Body of pancreas (tissue), 4 donors: ENCODE measurements at places on chromosomes 4 and X. TPM values are rescaled to one million over a fixed set of nuclear protein-coding genes. Genes with fewer than 3 reads are reported as not detected.
A peak's percentile ranks its signal among the peaks of the same experiment; 100 is the strongest.

DNA sequence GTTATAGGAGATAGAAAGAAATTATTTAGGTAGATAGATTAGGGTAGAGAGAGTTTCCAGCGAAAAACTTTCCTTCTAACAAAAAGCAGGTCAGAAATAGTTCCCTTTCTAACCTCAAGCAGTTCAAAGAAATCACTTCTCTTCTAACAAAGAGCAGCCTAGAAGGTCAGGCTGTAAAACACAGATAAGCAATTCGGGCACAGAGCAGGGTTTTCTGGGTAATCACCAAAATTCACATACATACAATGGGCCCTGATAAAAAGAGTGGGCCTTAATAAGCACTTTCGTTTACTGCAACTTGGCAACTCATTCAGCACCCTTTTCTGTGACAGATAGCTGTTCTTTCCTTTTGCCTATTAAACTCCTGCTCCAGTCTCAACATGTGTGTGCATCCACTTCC lies 13.4 kb upstream of the NAF1 start:
- H3K27me3 ChIP-seq: no peaks in the 10 kb centered on the region
- H3K36me3 ChIP-seq: no peaks in the 10 kb centered on the region
- no peaks in the 10 kb centered on the region for H3K4me1 ChIP-seq
- no peak for DNase-seq
- no peak overlapping the region for H3K27ac ChIP-seq

DNA sequence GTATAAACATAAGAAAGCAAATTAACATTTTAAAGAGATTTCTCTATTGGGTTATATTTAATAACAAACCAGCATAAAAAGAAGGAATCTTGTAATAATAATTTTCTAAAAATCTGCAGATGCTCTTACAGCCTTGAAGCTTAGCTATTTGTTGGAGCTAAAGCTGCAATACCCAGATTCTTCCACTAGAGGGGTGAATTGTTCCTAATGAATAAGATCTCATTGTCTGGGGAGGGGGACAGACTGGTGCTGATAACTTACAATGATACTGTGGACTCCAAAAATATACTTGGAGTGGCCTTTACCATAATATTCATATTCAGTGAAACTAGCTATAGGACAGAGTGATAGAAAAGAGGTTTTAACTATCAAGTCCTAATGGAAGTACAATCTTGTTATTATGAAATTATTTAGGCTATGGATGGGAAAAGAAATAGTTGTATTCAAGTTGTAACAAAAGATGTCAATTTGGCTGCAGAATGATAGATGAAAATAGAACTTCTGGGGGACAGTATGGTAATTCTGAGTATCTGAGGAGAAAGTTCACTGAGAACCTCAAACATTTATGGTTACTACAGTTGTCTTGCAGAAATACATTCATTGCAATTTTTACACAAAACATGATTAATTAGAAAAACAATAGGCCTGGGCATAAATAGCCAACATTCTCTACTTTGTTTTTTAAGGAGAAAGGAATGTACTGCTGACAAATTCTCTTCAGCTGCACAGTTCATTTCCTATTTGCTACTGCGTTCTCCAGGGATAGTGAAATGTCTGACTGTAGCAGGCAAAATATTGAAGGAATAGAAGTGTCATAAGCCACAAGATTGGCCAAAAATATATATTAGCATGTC lies 443.3 kb downstream of the GBA3 start:
- no peak overlapping the region for H3K27ac ChIP-seq
- H3K4me1 ChIP-seq: no peaks in the 10 kb centered on the region
- H3K36me3 ChIP-seq: no peaks in the 10 kb centered on the region

- peaks cover 8% of the 10 kb centered on the region for H3K4me1 ChIP-seq
- no peak overlapping the region for H3K4me3 ChIP-seq
- no peak for DNase-seq
- no peak overlapping the region for H3K27ac ChIP-seq
Observed at GRCh38 chr4:99810536-99810935, 6.1 kb upstream of the DAPP1 start.

DNA sequence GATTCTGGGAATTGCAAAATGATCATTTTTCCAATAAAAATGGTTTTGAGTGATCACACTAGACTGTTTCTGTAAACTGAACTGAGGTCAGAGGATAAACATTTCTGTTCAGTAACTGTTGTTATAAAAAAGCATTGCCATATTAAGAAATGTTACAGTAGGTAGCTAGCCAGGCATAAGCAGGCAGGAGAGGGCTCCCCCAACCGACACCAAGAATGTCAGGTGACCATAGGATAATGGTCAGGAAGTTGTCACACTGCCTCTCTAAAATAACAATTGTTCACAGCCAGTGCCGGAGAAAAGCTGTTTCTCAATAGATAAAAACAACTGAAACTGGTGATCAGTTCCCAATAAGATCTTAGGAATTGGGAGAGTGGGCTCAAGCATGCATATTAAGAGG lies 306.2 kb upstream of the SLIT2 start:
- H3K4me1 ChIP-seq: no peaks in the 10 kb centered on the region
- H3K27me3 ChIP-seq: no peaks in the 10 kb centered on the region
- no peak overlapping the region for H3K27ac ChIP-seq
- no peak for DNase-seq
- H3K36me3 ChIP-seq: no peaks in the 10 kb centered on the region
- H3K4me3 ChIP-seq: no peak overlapping the region

- no peaks in the 10 kb centered on the region for H3K4me1 ChIP-seq
- H3K36me3 ChIP-seq: no peaks in the 10 kb centered on the region
- no peaks in the 10 kb centered on the region for H3K27me3 ChIP-seq
- no peak overlapping the region for H3K27ac ChIP-seq
Observed at GRCh38 chr4:116736756-116737155, 348.6 kb downstream of the TRAM1L1 start.

GRCh38 chr4:17762726-17763125 lies 18.7 kb downstream of the FAM184B start:
- H3K4me3 ChIP-seq: no peak overlapping the region
- no peaks in the 10 kb centered on the region for H3K36me3 ChIP-seq
- no peak for DNase-seq

DNA sequence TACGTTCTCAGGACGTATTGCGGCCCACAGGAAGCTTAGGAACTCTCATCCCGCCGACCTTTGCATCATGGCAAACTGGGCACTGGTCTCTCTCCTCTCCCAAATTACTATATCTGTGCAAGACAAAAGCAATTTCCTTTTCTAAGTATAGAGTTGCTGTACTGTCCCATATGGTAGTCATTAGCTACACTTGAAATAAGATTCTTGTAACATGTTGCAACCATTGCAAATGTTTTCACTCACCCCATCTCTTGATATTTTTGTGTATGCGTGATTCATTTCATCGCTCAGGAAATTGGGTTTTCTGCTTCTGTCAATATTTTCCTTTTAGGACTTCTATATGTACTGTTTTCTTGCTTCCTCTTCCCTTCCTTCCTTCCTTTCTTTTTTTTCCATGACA lies 15.7 kb downstream of the ARMCX6 start:
- no peak overlapping the region for H3K27ac ChIP-seq
- no peaks in the 10 kb centered on the region for H3K27me3 ChIP-seq
- DNase-seq: no peak
- no peaks in the 10 kb centered on the region for H3K36me3 ChIP-seq

GRCh38 chr4:174216799-174217272 lies 66.6 kb downstream of the FBXO8 start:
- peaks cover 33% of the 10 kb centered on the region for H3K4me1 ChIP-seq
- no peak overlapping the region for H3K27ac ChIP-seq
- no peaks in the 10 kb centered on the region for H3K36me3 ChIP-seq
- H3K27me3 ChIP-seq: no peaks in the 10 kb centered on the region
- DNase-seq: no peak

GRCh38 chr4:37246891-37247290 lies 2.3 kb downstream of the NWD2 start:
- no peaks in the 10 kb centered on the region for H3K36me3 ChIP-seq
- H3K4me1 ChIP-seq: peaks cover 15% of the 10 kb centered on the region
- no peak overlapping the region for H3K4me3 ChIP-seq
- H3K27me3 ChIP-seq: no peaks in the 10 kb centered on the region
- H3K27ac ChIP-seq: no peak overlapping the region
- no peak for DNase-seq

- H3K4me1 ChIP-seq: peaks cover 45% of the 10 kb centered on the region
- peak; percentile 2 for DNase-seq
- H3K36me3 ChIP-seq: no peaks in the 10 kb centered on the region
- peak overlapping the region; percentile 97 for H3K27ac ChIP-seq
Observed at GRCh38 chrX:24148535-24149350, 786 bp upstream of the ZFX start.

- no peaks in the 10 kb centered on the region for H3K36me3 ChIP-seq
- no peak overlapping the region for H3K4me3 ChIP-seq
- H3K27ac ChIP-seq: no peak overlapping the region
- DNase-seq: no peak
- H3K27me3 ChIP-seq: no peaks in the 10 kb centered on the region
- H3K4me1 ChIP-seq: peaks cover 8% of the 10 kb centered on the region
Observed at GRCh38 chrX:134461437-134461836, 1.5 kb downstream of the HPRT1 start.

DNA sequence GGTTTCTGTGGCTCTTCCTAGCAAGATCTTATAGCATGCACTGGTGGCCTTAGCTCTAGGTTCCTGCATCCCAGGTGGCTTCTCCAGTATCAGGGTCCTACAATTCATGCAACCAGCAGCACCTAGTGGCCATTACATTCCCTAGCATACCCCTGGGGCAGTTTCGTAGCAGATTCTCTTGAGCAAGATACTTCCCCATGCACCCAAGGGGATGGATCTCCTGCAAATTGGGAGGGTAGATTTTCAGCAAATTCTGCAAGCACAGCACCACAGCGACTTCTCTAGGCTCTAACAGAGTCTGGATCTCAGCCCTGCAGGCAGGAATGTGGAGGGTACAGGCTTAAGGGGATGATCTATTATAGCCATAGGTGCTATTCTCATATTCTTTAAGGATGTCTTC lies 13.1 kb upstream of the SLC9B1 start:
- H3K4me3 ChIP-seq: no peak overlapping the region
- H3K36me3 ChIP-seq: no peaks in the 10 kb centered on the region
- no peak overlapping the region for H3K27ac ChIP-seq
- no peaks in the 10 kb centered on the region for H3K27me3 ChIP-seq

GRCh38 chrX:39890807-39891206 lies 207.0 kb downstream of the BCOR start:
- H3K4me3 ChIP-seq: no peak overlapping the region
- H3K27ac ChIP-seq: no peak overlapping the region
- H3K27me3 ChIP-seq: no peaks in the 10 kb centered on the region
- no peaks in the 10 kb centered on the region for H3K36me3 ChIP-seq
- peaks cover 19% of the 10 kb centered on the region for H3K4me1 ChIP-seq
- no peak for DNase-seq

DNA sequence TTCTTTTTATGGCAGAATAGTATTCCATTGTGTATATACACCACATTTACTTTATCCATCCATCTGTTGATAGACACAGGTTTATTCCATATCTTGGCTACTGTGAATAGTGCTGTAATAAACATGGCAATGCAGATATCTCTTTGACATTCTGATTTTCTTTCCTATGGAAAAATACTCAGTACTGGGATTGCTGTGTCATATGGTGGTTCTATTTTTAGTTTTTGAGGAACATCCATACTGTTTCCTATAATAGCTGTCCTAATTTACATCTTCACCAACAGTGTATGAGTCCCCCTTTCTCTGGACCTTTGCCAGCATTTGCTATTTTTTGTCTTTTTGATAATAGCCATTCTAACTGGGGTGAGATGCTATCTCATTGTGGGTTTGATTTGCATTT lies 73.5 kb downstream of the GPAT3 start:
- no peaks in the 10 kb centered on the region for H3K27me3 ChIP-seq
- H3K4me3 ChIP-seq: no peak overlapping the region
- H3K4me1 ChIP-seq: peaks cover 13% of the 10 kb centered on the region

DNA sequence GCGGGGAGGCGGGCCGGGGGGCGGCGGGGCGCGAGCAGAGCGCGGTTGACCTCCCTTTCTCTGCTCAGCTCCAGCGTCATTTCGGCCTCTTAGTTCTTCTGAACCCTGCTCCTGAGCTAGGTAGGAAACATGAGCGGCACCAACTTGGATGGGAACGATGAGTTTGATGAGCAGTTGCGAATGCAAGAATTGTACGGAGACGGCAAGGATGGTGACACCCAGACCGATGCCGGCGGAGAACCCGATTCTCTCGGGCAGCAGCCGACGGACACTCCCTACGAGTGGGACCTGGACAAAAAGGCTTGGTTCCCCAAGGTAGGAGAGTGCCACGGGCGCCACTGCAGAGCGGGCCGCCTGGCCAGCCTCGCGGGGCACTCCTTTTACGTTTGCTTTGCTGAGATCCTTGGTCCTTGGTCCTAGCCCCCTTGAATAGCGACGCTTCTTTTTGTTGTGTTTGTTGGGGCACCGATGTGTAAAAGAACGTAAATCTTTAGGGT lies at the start of gene HTATSF1:
TSS of gene HTATSF1 (plus strand) at position 37 of the 497 bp plus-strand sequence. CDS start at position 130, 93 bp downstream.
- peak within 1 kb of the TSS; percentile 27 for H3K4me3 ChIP-seq
- DNase-seq: no peak
- no peaks in the 10 kb centered on the region for H3K27me3 ChIP-seq

DNA sequence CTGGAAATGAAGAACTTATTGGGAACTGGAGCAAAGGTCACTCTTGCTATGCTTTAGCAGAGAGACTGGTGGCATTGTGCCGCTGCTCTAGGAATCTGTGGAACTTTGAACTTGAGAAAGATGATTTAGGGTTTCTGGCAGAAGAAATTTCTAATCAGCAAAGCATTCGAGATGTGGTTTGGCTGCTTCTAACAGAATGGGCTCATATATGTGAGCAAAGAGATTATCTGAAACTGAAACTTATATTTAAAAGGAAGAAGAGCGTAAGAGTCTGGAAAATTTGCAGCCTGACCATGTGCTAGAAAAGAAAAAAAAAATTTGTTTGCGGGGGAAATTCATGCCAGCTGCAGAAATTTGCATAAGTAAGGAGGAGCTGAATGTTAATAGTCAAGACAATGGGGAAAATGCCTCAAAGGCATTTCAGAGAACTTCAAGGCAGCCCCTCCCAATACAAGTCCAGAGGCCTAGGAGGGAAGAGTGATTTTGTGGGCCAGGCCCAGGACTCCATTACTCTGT lies 35.9 kb upstream of the PAPSS1 start:
- H3K27me3 ChIP-seq: no peaks in the 10 kb centered on the region
- H3K4me3 ChIP-seq: no peak overlapping the region
- H3K4me1 ChIP-seq: no peaks in the 10 kb centered on the region
- H3K36me3 ChIP-seq: no peaks in the 10 kb centered on the region
- no peak overlapping the region for H3K27ac ChIP-seq

DNA sequence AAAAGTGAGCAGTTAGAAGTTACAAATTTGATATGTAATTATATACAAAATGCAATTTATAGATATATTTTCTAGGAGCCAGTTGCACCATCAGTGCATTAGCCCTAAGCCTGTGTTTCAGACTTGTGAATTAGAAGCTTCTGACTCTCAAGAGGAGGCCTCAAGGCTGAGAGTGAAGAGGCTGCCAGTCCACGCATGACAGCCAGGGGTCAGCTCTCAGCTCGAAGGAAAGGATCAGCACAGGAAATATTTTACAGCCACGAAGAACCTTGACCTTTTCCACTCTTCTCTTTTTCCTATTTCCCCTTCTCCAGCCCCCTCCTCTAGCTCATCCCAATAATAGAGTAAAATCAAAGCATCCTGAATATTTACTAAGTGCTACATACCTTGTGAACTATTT lies 642.4 kb downstream of the TRIML1 start:
- H3K27ac ChIP-seq: no peak overlapping the region
- no peaks in the 10 kb centered on the region for H3K27me3 ChIP-seq
- H3K4me3 ChIP-seq: no peak overlapping the region
- no peak for DNase-seq
- H3K4me1 ChIP-seq: no peaks in the 10 kb centered on the region
- H3K36me3 ChIP-seq: no peaks in the 10 kb centered on the region

Gene OCRL
- total RNA-seq: 9.1 TPM

Gene PRSS12
- total RNA-seq: 15.8 TPM

Gene ZNF732
- total RNA-seq: not detected

Gene PLXNA3
- total RNA-seq: 19.1 TPM

Gene ETDA
- total RNA-seq: not detected

Gene SMIM31
- total RNA-seq: 0.78 TPM

Gene ZNF630
- 0.33 TPM for total RNA-seq

Gene IL1RAPL1
- total RNA-seq: 0.26 TPM
